Activated CD4-positive, alpha-beta T cell treated with anti-CD3 and anti-CD28 coated beads for 4 hours (primary cell): ENCODE measurements at places on chromosomes 16 and 17.

GRCh38 chr17:4482338-4483011 is 16.2 kb upstream of the SPNS2 start:
- no peak for DNase-seq

GRCh38 chr17:50056961-50057330 is 1.0 kb downstream of the ITGA3 start:
- no peak for DNase-seq

- DNase-seq = no peak
Observed at GRCh38 chr16:55651841-55652824, 3.7 kb upstream of the SLC6A2 start.

DNA sequence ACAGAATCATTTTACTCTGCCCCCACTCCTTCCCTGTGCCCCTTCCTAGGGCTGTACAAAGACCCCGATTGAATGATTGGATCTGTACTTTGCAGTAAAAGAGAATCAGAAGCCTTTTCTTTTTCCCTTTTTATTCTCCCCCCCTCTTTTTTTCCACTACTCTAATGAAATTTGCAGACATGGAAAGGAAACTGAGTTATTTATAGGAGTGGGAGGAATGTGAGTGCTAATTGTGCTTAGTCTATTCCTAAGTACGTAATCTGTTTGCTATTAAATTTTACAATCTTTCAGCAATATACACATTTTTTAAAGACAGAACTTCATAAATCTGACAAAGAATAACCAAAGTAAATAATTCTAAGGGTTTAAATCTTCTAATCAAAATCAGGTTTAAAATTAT is 314.3 kb downstream of the MAP2K6 start:
- DNase-seq = no peak

GRCh38 chr17:82948081-82948511 is 108.3 kb upstream of the ZNF750 start:
- no peak for DNase-seq

DNA sequence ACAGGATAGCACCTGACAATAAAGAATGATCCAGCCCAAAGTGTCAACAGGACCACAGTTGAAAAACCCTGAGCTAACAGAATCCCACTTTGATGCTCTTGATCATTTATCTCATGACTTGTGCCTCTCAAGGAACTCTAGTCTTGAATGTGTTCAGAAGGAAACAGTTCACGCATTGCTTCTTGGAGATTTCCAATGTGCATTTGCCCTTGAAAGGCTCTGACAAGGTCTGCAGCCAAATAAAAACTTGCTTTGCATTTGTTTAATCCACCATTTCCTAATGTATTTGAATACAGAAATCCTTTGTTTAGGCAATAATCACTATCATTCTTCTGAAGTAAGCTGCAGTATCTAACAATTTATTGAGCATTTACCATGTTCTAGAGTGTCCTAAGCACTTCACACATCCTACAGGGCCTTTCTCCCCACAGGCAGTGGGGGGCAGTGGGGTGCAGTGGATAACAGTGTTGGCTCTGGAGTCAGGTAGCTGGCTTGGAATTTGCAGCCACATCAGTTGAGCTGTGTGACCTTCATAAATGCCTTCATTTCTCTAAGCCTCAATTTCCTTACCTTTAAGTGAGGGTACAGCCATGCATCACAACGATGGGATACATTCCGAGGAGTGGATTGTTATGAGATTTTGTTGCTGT is 239.7 kb downstream of the XYLT1 start:
- DNase-seq = no peak

GRCh38 chr16:14640538-14640937 is 7.8 kb downstream of the BFAR start:
- DNase-seq = no peak

GRCh38 chr16:86030116-86030515 is 131.2 kb downstream of the IRF8 start:
- DNase-seq = no peak

- DNase-seq = no peak
Observed at GRCh38 chr16:86051368-86052114, 152.6 kb downstream of the IRF8 start.

- no peak for DNase-seq
Observed at GRCh38 chr17:56599088-56599487, 5.6 kb downstream of the NOG start.

DNA sequence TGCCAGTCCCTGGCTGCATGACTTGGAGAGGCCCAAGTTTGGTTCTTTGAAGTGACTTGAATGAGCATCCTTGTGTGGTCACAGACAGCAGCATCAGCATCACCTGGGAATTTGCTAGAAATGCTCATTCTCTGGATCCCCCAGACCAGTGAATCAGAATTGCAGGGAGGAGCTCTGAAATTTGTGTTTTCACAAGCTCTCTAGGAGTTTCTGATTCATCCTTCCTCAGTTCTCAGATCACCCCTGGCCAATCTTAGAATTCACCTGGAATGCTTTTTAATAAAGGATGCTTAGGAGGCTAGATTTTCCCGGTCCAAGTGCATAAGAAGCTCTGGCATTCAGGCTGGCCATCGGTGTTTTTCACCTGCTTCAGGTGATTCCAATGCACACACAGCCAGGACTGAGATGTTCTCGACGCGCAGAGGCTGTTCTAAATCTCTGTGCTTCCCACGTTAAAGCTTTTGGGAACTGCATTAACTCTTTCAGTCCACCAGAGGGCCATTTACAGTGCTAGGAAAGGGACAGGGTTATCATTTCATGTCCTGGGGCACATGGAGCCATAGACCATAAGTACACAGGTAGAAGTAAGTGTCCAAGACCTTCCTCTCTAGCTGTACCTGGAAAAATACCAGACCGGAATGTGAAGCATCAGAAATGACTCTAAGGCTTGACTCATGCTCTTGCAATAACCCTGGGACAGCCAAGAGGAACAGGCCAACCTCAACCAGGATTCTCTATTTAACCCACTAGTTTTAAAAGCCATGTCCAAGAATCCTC is 85.7 kb upstream of the XYLT1 start:
- DNase-seq = no peak

GRCh38 chr17:78617511-78618061 is 40.4 kb upstream of the DNAH17 start:
- DNase-seq = no peak

DNA sequence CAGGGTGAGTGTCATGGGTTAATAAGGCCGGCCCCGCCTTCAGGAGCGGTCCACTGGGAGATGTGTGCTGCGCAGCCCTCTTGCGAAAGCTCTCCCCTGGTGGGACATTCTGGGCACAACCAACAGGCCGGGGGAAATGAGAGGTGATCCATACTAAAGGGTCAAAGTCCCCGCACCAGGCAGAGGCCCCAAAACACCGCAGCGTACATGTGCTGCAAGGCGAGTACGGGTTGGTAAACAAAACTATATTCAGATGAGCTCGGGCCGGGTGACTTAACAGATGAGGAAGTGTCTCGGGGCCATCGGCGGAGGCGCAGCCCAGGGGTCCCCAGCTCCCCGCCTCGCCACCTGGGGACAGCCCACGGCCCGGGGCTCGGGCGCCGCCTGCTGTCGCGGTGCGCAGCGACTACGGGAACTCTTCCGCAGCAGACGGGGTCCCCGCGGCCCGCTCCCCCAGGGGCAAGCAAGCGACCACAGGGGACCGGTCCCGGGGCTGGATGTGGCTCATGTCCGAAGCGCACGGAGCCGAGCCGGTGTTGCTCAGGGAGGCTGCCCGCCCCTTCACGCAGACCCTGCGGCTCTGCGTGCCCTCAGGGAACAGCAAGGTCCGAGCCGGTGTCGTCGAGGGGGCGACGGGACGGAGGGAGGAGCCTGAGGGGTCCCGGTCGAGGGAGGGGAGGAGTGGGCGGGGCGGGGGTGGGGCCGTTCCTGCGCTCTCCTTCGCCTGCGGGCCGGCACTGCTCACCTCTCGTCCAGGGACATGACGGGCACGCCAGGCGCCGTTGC is at the start of gene RAB37:
TSS of gene RAB37 (plus strand) at position 744 of the 786 bp plus-strand sequence. CDS start at position 761, 17 bp downstream.
- DNase-seq = no peak

GRCh38 chr17:28702026-28702751 is 9.5 kb downstream of the PROCA1 start:
- DNase-seq = no peak

GRCh38 chr17:2695961-2696760 is 15.4 kb downstream of the CLUH start:
- no peak for DNase-seq

GRCh38 chr17:74567397-74567796 is at the start of gene CD300H:
CD300H (minus strand) TSS chr17:74567509.
- DNase-seq = no peak

- DNase-seq = no peak
Observed at GRCh38 chr17:72266112-72266775, 145.4 kb downstream of the SOX9 start.

DNA sequence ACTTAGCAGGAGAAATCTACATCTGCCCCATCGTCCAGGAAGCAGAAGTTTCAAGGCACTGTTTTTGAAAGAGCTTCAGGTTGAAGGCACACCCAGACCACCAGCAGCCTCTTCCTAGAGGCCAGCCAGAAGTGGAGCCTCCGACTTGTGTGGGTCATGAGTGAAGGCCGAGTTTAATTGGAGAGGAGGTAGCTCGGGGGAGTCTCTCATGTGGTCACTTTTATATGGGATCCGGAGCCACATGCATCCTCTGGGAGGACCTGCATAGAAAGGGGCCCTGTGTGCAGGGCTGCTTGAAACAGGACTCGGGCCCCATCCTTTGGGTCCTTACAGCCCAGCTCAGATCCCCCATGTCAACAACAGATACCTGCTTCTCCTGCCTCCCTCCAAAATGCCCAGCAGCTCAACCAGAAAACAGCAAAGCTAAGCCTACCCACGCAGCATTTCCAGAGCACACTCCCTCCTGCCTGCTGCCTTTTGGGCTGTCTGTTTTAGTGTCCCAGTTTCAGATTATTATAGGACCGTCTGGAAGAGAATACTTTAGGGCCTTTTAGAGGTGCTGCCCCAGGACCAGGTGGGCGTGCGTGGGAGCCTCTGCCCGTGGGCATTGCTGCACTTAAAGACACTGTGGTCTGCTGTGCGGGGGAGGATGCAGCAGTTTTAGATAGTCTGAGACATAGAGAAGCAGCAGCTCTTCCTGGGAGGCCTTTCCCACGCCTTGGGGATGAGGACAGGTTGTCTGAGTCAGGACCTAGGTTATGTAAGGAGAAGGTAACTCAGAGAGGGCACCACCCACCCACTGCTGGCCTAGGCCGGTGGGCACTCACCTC is 29.5 kb downstream of the MPRIP start:
- DNase-seq = peak; percentile 20

- no peak for DNase-seq
Observed at GRCh38 chr17:29136998-29137730, 43.0 kb downstream of the MYO18A start.

GRCh38 chr17:73194514-73195222 is 1.8 kb downstream of the COG1 start:
- no peak for DNase-seq

DNA sequence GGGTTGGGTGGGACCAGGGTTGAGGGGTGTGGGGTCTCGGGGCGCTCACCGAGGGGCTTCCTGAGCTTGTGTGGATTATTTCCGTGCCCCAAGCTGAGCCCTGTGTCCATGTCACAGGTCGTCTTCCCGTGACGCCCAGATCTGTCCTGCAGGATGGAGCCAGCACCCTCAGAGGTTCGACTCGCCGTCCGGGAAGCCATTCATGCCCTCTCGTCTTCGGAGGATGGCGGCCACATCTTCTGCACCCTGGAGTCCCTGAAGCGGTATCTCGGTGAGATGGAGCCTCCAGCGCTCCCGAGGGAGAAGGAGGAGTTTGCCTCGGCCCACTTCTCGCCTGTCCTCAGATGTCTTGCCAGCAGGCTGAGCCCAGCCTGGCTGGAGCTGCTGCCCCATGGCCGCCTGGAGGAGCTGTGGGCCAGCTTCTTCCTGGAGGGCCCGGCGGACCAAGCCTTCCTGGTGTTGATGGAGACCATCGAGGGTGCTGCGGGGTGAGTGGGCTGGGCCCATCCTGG is 1.0 kb downstream of the TELO2 start:
- no peak for DNase-seq

GRCh38 chr16:83878838-83879237 is 20.1 kb upstream of the MLYCD start:
- no peak for DNase-seq

DNA sequence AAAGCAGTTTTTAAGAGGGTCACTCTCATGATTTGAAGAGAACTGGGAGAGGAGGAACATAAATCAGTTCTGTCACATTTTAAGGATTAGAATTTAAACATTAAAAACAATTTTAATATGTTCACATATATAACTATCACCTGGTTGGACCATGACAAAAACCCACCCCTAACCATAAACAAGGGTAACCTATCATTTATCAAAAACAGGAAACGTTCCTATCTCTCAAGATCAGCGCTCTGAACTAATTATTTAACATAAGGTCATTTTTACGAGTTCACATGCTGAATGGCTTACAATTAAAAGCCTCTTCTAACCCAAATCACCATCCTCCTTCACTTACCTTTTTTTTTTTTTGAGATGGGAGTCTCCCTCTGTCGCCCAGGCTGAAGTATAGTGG is 45.0 kb downstream of the KANSL1 start:
- DNase-seq = no peak

DNA sequence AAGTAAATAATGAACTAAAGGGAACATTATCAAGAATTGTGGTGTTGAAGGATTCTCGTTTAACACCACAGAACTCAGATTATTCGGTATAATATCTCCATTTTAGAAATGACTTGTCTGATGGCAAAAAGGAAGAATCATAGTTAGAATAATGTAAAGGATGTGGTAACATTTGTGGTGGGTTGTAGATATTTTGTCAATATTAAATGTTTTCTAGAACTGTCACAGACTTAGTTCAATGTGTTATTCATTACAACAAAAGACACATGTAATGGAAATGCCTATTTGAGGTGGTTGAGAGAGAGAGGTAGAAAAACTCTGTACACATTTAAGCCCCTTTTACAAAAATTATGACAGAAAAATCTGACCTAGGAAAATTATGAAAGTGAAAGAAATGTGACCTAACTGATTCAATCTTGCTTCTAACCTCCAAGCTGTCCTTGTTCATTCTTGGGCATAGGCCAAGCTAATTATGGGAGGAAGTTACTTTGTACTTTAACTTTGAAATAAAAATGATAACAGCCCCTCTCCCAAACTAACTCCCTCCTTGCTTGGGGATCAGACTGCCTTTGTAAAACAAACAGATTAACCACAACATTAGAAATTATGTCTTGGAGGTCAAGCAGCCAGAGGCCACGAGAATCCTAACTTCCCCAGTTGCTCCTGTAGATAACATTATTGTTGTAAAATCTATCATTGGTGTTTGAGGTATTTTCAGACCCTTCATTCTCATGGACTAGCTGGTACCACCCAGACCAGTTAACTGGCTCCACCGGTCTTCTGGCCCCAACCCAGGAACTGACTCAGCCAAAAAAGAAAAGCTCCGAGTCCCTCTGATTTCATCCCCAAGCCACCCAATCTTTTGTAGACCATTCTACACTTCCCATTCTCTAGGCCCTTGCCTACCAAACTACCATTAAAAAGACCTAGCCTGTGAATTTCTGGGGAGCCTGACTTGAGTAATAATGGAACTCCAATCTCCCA is 1287.8 kb upstream of the CDH8 start:
- DNase-seq = no peak

GRCh38 chr17:46053911-46054534 is 55.0 kb downstream of the STH start:
- no peak for DNase-seq
